ENCODE measurements at places on chromosomes 4 and X.

- DNase-seq = peak; percentile 80
Measured at GRCh38 chrX:31228909-31229308, 157.1 kb upstream of the FTHL17 start.

GRCh38 chr4:89661173-89661899, 175.6 kb downstream of the SNCA start:
- DNase-seq = no peak

GRCh38 chr4:124435274-124435950, 277.1 kb downstream of the ANKRD50 start:
- no peak for DNase-seq

GRCh38 chr4:109816082-109816442, 500 bp downstream of the GAR1 start:
- DNase-seq = no peak

DNA sequence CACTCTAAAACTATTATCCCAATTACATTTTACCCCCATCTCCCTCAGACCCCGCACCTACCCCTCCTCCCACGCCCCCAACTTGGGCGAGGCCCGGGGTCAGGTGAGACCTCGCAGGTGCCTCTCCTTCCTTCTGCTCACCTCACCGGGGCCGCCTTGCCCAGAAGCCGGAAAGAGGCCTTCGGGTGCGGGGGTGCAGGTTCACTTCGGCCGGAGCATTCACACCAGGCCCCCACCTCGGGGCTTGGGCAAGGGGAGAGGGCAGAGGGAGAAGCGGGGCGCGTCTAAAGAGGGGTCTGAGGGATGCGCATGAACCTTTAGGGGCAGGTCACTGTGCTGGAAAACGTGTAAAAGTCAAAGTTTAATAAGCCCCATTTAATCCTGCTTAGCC, 427 bp downstream of the ZNF182 start:
- no peak for DNase-seq

- no peak for DNase-seq
Measured at GRCh38 chr4:106493086-106493485, 124.5 kb upstream of the GIMD1 start.

DNA sequence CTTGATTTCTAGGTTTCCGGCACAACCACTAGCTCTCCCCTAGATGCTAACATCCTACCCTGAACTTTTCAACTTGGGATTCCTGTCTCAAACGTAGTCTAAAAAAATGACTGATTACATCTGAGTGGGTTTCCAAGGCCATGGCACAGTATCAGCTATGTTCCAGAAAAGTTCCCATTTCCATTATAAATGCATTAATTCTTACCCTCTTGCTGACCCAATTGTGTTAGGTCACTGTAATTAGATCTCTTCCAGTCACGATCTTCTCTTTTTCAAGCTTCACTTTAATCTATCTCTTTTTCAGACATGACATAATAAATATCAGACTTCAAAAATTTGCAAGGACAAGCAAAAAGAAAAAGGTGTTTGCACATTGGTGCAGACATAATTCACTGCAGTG, 50.6 kb upstream of the PDE5A start:
- DNase-seq = no peak

DNA sequence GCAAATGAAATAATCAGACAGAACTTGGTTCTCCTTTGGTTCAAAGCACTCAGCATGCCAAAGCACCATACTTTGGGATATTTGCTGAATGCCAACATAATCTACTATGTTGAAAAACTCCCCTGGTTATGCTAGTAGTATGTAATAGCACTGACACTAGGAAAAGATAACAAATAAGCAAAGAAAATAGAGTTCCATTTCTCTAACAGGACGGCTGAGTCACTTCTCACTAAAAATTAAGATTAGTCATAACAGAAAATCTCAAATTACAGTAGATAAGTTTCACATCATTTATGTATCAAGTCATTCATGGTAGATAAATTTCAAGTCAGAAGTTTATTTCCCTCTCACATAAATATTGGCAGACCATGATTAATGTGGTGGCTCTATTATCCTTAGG, 17.9 kb downstream of the PDHA2 start:
- no peak for DNase-seq

GRCh38 chr4:108377021-108377420, 208.3 kb upstream of the LEF1 start:
- peak; percentile 14 for DNase-seq

- no peak for DNase-seq
Measured at GRCh38 chrX:11557120-11557519, 108.6 kb downstream of the ARHGAP6 start.

DNA sequence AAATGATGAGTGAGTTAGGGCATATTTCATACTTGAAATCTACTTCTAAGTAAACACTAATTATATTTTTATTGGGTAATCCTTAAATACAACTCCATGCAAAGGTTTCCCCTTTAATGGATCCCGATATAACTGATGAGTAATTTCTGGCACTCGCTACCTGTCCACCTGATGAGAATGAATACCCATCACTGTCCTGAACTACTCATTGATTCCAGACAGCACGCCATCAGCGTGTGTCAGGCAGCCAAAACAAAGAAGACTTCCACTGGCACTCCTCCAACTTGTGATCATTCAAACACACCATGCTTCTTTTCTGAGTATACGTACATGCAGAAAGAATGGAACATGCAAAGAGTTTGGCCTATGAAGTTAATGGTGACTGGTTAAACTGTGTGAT, 69.4 kb downstream of the HCCS start:
- no peak for DNase-seq

DNA sequence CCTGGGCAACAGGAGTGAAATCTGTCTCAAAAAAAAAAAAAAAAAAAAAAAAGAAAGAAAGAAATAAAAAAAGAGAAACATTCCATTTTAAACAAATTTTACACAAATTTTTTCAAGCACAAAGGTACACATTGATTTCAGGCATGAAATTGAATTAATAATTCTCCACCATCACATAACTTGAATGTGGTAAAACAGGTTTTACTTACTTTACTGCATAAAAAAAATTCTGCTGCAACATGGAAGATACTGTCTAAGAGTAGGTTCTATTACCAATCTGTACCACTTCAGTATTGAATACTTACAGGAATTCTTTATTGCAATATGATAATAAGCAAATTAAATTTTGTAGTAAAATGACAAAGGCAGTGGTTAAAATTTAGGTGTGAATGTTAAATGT, 271.6 kb upstream of the ARSJ start:
- DNase-seq = no peak

DNA sequence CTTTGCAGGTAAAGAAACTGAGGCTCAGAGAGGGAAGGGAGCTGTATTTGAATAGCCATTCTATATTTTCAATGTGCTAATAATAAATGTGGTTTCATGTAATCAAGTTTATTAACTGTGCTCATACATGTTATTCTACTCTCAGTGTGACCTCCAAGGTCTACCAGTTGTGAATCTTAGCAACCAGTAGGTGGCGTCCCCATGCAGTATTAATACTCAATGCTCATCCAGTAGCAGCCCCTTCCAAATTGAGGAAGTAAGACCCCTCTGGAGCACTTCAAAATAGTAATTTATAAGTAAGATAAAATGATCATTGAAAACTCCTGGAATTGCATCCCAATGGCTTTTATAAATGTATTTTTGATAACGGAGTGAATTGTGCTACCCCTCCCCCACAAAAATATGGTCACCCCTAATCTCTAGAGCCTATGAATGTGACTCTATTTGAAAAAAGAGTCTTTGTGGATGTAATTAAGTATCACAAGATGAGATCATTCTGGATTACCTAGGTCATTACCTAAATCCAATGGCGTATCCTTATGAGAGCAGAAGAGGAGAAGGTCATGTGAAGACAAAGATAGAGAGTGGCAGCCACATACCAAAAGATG, 20.4 kb upstream of the SEPSECS start:
- peak; percentile 55 for DNase-seq

DNA sequence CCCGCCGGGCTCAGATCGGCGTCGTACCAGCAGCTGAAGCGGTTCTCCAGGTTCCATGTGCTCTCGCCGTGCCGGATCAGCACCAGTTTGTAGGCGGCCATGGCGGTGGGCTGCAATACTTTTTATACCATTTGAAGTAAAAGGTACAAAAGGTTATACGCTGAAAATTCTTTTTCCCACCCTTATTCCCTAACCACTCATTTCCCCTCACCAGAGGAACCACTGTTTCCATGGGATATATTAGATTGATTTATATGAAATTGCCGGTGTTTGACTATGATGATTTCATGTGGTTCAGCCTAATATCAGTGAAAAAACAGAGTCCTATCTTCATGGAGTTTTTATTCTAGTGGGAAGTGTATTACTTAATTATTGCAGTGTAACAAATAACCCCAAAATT, at the start of gene PGAM4:
Gene PGAM4, minus strand, starts transcription at position 101 of the 400 bp plus-strand sequence. Its CDS starts 0 bp downstream, at position 101.
- DNase-seq = no peak

DNA sequence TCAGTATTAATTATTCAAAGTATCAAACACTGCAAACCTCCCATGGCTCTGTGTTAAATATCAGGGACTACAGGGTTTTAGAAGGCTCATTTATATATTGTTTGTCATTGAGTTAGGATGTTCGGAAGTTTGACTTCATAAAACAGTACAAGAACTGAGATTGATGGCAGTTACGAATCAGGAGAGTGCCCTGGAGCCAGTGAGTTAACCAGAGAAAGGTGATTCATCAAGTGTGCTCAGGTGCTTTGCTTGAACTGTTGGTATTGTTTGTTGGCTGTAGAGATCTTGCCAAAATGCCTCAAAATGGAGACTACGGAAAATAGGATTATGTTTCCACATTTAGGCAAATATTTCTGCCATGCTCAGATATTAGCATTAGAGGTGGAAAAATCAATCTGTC, 7.5 kb upstream of the GPR101 start:
- no peak for DNase-seq

DNA sequence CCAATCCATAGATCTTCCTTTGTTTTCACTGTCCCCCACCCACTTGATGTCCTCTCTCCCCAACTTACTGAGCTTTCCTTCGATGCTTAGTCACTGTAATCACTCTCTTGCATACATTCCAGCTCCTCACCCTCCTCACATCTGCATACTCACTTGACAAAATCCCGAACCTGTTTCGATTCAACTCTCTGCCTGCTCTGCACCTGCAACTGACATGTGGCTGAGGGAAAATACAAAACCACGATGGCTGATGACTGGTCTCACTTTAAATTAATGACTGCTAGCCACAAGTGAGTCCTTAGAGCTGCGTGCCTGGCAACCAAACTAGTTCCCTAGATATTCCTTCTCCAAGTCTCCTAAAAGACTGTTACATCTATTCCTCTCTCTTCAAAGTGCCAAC, 70.4 kb upstream of the FHL1 start:
- peak; percentile 17 for DNase-seq

GRCh38 chr4:61333490-61333889, 133.4 kb downstream of the ADGRL3 start:
- no peak for DNase-seq

DNA sequence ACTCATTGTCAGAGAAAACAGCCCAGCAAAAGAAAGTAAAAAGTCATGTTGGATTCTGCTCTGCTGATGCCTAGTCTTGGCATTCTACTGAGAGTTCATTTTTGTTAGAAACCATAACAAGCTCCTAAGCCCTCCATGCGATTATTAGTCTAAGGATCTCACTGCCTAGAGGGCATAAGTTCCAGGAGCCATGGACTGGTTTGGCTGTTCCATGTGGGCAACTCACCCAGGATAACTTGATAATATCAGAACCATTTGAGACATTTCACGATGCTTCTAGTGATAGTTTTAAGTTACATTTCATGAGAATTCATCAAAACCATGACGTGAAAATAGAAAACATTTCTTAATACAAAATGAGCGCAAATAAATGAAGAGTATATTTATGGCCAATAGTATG, 376.8 kb upstream of the GALNT7 start:
- DNase-seq = no peak

- DNase-seq = no peak
Measured at GRCh38 chr4:118954246-118954645, 65.6 kb downstream of the SYNPO2 start.

GRCh38 chrX:21885568-21885967, 29.8 kb downstream of the YY2 start:
- DNase-seq = no peak

DNA sequence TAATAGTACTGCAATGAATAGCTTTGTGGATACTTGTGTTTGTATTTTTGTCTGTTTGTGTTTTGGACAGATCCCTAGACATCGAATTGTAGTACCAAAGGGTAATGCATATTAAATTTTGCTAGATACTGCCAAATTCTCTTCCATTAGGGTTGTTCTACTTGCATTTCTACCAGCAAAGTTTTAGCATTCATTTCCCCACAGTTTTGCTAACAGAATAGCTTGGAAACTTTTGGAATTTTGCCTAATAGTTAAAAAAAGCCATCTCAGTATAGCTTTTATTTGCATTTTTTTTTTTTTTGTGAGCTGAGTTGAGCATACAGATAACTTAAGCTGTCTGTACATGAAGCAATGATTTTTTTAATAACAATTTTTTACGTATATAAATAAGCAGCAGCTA, 1084.9 kb downstream of the ADGRL3 start:
- no peak for DNase-seq

GRCh38 chr4:124682384-124682783, 30.1 kb downstream of the ANKRD50 start:
- peak; percentile 32 for DNase-seq

DNA sequence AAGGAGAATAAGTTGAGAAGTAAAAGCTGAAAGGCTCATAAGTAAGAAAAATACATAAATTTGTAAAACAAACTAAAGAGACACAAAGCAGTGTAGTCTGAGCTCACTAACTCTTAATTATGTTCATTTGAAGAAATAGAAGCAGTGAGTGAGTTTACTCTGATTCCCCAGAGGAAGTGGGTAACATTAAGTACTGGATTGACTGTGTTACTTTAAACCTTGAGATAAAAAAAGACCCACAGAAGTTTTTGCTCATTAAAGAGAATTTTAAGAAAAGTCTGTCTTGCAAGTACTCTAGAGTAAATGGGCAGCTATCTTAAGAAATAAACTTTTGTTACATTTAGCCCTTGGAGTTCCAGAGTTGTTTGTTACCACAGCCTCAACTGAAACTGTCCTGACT, 2466.9 kb downstream of the PCDH7 start:
- peak; percentile 2 for DNase-seq

- no peak for DNase-seq
Measured at GRCh38 chr4:166882221-166882620, 352.1 kb downstream of the SPOCK3 start.

DNA sequence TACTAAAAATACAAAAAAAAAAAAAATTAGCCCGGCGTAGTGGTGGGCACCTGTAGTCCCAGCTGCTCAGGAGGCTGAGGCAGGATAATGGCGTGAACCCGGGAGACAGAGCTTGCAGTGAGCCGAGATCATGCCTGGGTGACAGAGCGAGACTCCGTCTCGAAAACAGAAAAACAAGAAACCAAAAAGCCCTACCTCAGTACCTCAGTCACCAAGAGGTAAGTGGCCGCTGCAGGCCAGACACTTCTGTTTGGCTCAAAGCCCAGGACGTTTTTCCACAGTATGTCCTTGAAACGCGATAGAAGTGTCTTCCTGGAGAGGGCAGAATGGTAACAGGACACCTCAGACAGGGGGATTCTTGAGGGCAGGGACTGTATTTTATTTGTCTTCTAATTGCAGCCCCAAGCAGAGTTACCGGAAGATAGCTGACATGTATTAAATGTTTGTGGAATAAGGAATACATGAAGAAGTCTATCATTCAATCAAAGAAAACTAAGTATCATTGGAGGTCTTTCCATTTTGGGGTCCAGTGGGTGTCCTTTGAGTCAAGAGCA, 63.6 kb downstream of the CLNK start:
- no peak for DNase-seq

GRCh38 chrX:69900491-69900890, 149.2 kb downstream of the AWAT2 start:
- DNase-seq = no peak
